H4 (cell line): ENCODE measurements at places on chromosomes 12 and 14. TPM values are rescaled to one million over a fixed set of nuclear protein-coding genes. Genes with fewer than 3 reads are reported as not detected.

- DNase-seq, result no peak
Observed at GRCh38 chr14:28483506-28483905, 283.1 kb upstream of the FOXG1 start.

DNA sequence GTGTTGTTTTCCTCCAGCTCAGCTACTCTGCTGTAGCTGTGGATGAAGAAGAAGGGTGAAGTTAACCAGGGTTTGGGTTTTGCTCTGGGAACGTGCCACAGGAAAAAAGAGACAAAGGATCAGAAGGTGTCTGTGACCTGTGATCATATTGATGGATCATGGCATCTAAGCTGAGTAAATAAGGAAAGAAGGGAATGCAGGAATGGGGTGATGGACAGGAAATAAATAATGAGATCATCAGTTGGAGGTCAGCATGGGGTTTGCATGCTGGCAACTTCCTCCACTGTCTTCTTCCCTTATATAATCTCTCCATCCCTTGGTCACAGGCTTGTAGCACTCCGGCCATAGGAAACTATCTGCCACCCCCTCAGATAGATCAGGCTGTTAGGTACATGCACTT, 430.3 kb upstream of the PDE3A start:
- no peak for DNase-seq

- no peak for DNase-seq
Observed at GRCh38 chr12:91636721-91637120, 454.1 kb upstream of the DCN start.

Gene ST8SIA1
- 8.9 TPM in 2 replicates for total RNA-seq
